Stimulated activated CD4-positive, alpha-beta T cell treated with anti-CD3 and anti-CD28 coated beads, Interleukin-2, amount 100 ng/mL, for 4 hours (primary cell): ENCODE measurements at places on chromosomes 2 and 18.

DNA sequence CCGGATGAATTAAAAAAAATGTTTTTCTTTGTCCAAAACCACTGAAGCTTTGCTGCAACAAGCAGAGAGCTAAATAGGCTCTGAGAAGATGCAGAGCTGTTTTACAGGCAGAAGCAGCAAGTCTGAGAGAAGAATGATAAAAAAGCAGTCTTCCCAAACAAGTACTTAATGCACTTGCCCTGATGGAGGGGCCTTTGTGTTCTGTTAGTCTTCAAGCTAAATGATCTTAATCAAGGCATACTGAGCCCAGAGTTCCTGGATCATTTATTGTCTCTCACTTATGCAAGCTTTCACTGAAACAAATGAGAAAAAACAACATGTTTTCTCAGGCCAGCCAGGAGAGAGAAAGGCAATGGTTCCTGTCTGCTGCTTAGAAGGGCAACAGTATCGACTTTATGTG lies 152.5 kb downstream of the CLIP4 start:
- no peak for DNase-seq

DNA sequence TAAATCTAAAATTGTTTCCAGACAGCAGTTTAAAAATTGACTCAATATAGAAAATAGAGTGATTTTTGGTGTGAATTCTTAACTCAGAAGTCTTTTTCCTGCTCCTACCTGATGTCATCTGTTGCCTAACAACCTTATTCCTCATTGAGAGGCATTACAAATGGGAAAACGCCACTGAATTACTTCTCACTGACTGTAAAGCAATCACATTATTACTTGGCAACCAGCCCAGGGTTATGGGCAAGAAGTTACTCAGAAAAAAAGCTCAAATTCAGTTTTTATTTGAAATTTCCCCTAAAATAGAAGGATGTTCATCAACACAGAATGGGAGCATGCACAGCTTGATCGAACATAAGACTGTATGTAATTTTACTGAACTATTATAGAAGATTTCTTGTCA lies 201.8 kb upstream of the GULP1 start:
- no peak for DNase-seq

DNA sequence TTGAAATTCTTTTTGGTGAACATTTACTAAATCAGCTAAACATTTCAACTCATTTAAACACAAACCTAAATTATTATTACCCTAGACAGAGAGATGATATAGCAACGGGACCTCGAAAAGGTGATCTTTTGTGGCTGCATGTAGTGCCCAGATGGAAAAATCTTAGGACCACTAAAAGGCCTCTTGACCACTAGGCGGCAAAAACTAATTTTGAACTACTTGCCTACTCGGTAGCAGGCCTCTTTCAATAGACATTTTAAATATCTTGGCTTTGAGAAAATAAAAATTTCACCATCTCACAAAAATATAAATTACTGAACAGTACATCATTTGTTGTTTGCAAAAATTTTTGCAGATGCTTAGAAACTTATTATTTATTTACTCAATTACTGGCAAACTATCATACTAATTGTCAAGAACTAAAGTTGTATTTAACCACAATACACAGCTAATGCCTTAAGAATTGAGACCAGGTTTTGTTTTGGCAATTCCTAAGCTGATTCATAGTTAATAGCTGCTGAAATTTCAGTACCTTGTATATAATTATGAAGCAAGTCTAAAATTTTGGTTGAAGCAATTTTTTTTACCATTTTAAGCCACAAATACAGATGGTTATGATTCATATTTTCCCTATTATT lies 9.4 kb downstream of the COL3A1 start:
- no peak for DNase-seq

- no peak for DNase-seq
Measured at GRCh38 chr2:19635951-19636510, 265.8 kb downstream of the TTC32 start.

GRCh38 chr18:63788447-63789096 lies 13.4 kb downstream of the SERPINB7 start:
- peak; percentile 39 for DNase-seq

DNA sequence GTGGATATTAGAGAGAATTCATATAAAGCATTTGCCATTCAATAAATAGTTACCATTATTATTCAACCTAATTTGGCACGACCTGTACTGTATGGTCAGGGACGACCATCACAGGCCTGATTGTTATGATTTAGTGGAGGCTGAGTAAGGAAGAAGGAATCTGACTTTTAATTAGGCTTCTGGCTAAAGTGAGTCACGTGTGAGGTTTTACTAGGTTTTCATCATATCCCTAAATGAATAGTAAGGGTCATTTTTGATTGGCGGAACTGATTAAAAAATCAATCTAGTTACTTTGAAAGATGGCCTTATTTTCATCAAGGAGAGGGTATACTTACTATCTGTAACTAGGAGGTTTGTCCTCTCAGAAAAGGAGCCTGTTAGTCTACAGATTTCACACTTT lies 143.4 kb downstream of the ADCYAP1 start:
- no peak for DNase-seq

DNA sequence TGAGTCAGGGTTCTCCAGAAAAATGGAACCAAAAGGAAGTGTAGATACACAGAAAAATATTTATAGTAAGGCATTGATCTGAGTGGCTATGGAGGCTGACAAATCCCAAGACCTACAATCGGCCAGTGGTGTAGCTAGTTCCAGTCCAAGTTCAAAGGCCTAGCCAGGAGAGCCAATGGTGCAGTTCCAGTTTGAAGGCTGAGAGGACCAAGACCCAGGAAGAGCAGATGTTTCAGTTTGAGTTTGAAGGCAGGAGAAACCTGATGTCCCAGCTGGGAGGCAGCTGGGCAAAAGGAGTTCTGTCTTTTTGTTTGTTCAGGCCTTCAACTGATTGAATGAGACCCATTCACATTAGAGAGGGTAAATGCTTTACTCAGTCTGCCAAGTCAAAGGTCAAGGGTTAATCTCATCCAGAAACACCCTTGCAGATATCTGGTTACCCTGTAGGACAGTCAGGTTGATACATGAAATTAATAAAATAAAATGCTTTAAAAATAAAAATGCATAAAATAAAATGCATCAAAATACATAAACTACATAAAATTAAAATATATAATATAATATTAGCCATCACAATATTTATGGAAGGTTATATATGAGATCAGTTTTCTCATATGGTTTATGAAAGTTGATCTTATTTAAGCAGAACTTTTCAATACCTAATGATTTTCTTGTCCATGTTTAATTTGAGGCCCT lies 38.7 kb downstream of the KCNE4 start:
- DNase-seq: no peak

DNA sequence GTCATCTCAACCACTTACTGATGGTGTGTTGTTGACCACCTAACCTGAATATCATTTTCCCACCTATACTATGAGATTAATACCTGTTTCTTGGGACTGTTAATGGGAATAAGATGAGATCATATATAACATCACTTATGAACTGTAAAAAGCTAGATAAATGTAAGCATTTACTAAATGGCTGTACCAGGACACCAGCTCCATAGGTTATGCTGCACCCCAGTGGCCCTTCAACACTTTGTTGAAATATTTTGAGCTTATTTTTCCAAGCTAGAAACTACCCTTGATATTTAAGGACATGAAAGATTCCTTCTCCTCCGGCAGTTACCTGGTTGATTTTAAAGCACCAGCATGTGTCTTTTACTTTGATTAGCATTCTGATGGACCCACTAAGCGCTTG lies 138.0 kb upstream of the CDCA7 start:
- no peak for DNase-seq

DNA sequence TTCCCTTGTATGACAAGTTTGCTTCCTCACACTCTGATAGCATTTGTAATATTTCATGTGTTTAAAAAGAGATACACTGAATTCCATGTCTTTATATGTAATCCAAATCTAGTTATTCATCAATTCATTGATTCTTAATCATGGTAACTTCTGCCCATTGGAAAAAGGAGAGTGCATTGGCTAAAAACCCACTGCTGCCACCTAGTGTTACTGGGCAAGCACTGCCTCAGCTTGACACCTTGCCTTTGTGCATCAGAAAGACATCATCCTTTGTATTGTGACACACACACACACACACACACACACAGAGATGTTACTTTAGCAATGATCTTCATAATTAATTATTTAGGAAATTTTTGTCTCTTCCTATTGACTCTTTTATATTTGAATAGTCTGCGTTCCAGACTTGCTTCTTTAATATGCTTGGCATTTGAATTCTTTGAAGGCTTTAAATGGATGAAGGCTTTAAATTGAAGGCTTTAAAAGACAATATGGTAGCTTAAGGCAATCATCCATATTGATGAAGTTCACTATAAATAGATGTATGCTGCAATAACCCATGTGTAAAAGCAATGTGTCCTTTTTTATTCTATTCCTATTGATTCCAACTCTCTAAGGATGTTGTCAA lies 414.2 kb upstream of the CHST9 start:
- no peak for DNase-seq

- no peak for DNase-seq
Measured at GRCh38 chr2:181352158-181352557, 105.0 kb upstream of the ITGA4 start.
